Fibroblast of skin of right biceps (primary cell): ENCODE measurements at places on chromosomes 4 and X.

- DNase-seq: no peak
Observed at GRCh38 chr4:40731792-40732245, 17.9 kb upstream of the NSUN7 start.

- no peak for DNase-seq
Observed at GRCh38 chr4:6426571-6427438, 45.6 kb downstream of the PPP2R2C start.

DNA sequence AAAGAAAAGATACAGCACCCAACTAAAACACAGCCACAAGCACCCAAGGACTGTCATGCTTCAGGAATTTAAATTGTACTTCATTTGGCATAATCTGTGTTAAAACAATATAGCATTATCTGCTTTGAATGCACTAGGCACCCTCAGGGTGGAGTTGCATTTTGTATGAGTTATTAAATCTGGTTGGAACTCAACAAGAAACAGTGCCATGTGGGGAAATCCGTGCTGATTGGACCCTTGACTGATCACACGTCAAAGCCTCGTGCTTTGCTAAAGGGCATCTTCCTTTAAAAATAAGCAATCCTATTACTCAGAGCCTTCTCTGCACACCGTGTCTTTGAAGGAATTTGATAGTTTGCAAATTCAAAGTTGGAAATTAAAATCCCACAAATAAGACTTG is 35.4 kb downstream of the IGFBP7 start:
- peak; percentile 75 for DNase-seq

- no peak for DNase-seq
Observed at GRCh38 chrX:429266-429825, 42.6 kb upstream of the PPP2R3B start.

DNA sequence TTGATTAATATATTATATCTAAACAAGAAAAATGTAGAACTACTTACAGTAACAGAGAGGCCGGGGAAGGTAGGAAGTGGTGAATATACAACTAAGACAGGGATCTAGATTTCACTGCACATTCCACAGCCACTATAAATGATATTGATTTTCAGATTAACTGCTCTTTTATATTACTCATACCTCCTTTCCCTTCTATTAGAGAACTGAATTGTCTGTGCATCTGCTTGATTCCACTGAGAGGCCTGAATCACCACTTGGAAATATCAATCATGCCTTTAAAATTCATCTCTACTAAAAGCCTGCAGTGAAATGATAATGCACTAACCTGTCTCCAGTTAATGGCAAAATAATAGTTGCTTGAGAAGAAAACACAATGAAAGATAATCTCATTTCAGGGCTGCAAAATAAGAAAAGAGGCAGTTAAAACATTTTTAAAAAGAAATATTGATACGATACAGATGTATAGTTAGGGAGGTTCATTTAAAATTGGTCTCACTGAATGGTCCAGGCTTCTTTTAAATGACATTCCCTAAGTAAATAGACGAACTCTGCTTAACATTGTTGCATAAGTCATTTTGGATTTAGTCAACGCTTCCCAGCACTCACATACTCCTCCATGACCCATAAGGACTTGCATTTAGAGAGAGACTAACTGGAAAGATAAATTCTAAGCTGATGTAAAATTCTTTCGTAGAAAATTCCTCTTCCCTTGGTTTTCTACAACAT is 3.8 kb downstream of the ANTXR2 start:
- peak; percentile 66 for DNase-seq

DNA sequence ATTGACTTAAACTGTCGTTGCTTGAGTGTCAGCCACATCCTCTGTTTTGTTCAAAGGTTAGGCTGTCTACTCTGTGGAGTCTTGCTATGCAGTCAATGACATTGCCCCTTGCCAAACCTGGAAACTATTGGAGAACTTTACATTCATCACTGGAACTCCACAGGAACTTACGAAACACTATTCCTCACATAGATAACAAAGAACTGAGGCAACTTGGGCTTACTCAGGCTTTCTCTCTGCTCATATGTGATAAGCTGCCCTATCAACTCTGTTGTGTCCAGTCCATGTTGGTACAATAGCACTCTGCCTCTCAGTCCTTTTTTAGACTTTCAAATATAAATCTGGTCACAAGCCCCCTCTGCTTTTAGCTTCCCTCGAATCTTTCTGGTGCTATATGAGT is 9.4 kb downstream of the NPY5R start:
- no peak for DNase-seq

DNA sequence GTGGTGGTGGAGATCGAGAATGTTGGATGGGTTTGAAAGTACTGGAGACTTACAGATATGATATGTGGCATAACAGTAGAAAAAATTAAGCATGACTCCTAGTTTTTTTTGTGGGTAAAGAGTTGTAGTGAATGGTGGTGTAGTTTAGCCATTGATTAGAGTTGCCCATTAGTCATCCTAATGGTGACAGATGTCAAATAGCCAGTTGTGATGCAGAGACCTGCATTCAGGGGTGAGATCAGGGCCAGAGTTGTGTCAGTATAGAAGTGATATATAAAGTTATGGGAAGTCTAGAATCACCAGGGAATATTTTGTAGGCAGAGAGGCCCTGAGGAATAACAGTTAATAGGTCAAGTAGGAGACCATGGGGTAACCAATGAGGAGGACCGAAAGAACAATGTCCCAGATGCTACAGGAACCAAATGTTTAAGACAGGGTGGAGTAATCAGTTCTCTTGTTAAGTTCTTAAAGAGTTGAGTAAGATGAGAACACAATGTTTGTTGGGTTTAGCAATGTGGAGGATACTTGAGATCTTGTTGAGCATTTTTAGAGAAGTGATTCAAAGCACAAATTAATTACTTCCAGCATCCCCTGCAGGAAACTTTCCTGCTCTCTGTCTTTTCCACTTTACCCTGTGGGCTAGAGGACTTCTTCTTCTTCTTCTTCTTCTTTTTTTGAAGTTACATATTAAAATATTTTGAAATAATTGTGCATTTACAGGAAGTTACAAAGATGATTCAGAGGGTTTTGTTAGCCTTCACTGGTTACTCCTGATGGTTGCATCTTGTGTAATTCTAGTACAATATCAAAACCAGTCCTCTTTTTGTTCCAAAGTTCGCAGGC is 13.3 kb downstream of the SGMS2 start:
- peak; percentile 9 for DNase-seq

DNA sequence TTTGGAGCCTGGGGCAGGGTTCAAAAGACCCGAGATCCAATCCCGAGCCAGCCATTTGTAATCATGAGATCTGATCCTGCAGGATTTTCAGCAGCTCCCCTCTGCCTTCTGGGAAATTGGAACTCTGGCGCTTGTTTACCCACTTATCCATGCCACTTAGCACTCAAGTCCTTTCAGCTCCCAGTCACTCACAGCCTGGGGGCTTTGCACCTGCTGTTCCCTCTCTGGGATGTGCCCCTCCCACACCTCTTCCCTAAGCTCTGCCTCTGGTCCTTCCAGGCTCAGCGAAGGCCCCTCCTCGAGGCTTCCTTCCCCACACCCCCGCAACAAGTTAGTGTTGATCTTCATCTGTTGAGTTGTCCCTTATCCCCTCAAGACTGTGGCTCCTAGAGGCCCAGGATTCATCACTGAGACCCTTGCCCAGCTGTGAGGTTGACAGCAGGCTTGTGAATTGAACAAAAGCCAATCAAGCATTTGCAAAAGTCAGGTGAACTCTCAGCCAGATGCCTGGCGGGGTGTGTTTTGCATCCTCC is 99.1 kb upstream of the AFAP1 start:
- DNase-seq: no peak

GRCh38 chr4:37478151-37478550 is 208.0 kb downstream of the RELL1 start:
- no peak for DNase-seq

DNA sequence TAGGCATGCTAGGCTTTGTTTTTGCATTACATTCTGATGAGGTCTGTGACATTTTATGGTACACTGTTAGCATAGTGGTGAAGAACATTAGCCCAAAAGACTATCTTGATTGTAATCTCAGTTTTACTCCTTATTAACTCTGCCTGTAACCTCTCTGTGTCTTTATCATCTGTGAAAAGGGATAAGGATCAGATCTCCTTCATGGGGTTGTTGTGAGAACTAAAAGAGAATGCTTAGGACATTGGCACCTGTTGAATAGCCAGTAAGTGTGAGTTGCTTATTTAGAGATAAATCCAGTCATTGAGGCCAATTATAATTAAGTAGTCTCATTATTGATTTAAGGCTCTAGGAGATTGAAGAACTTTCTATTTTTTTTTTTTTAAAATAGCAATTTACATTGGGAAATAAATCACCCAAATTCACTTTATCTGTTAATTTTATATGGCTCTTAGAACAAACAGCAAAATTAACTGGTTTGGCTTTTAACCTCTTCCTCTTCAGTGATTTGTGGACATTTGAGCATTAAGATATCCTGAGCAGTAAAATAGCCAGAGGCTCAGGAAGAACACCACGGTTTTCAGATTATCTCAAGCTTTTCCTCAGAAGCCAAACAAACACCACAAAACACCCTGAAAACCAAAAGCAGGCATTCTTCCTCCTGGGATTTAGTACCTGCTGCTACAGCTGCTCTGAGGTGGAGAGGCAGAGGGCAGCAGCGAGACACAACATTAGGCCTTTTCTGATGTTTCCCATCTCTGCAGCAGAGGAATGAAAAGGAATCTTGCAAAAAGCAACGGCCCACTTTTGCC is 192.9 kb downstream of the ARHGAP10 start:
- DNase-seq: peak; percentile 20

DNA sequence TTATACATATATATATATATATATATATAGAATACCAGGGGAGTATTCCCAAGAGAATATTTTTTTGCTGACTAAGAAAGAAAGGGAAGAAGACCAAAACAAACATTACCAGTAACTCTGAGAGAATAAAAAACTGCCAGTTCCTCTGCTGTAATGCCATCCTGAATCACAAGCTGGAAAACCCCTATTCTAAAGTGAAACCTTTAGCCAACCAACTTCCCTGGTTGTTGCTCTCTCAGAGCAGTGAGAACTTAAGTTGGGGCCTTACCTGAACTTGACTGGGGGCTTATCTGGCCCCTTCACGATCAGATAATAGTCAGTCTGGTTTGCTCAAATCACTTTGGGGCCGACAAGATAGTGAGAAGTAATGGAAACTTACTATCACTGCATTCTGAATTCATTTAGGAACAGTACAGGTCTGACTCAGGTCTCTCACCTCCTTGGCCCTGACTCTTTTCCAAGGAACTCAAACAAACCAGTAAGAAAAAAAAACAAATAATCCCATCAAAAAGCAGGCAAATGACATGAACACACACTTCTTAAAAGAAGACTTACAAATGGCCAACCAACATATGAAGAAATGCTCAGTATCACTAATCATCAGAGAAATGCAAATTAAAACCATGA is 62.5 kb downstream of the CD40LG start:
- DNase-seq: no peak

DNA sequence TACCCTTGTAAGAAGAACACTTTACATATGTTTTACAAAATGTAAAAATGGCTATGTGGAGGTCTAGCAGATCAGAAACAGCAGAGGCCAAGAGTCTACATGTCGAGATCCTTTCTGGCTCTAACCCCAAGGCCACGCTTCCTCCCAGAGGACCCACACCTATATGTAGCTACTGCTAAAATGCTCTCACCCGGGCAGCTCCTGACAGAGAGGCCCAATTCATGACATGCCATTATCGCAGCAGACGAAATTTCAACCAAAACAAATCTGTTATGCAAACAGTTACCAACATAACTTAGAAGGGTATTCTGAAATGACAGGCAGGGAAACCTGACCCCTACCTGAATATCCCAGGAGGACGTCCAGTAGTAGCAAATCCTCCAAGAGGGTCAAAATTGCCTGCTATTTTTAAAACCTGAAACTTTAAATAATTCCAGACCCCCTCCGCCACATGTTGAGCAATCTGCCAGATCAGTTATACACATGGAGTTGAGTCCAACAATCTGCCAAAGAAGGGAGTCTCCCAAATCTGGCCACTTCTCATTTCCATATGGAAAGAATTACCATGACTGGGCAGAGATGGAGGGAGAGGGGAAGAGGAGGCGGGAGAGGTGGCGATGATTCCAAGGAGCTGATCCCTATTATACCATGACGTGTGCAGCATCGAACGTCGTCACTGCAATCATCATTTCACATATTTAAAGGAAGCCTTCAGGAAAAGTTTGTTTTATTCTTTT is 192.9 kb upstream of the TBL1X start:
- peak; percentile 75 for DNase-seq

GRCh38 chr4:40245550-40245949 is 48.7 kb downstream of the RHOH start:
- no peak for DNase-seq

- peak; percentile 57 for DNase-seq
Observed at GRCh38 chr4:98516441-98517217, 141.8 kb downstream of the TSPAN5 start.

DNA sequence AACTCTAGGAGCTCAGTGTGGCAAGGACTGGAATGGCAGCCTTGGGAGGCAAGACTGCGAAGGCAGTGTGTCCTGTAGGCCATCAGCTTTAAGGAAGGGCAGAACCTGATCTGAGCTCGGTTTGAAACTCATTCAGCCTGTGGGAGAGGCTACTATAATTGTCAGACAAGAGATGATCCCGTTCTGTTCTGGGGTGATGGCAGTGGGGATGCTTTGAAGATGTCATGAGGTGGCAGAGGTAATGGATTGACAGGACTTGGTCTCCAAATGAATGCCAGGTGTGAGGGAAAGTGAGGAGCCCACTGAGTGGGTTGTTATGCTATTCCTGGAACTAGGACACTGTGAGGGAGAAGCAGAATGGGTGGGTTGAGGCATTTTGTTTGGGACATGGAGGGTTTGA is 144.9 kb downstream of the PJA1 start:
- DNase-seq: no peak

GRCh38 chrX:16989750-16990149 is 43.3 kb downstream of the REPS2 start:
- DNase-seq: no peak

- peak; percentile 53 for DNase-seq
Observed at GRCh38 chrX:123487669-123488068, 245.2 kb downstream of the THOC2 start.

- peak; percentile 56 for DNase-seq
Observed at GRCh38 chr4:74189331-74190043, 31.6 kb downstream of the MTHFD2L start.

- DNase-seq: no peak
Observed at GRCh38 chr4:185896817-185897488, 85.0 kb upstream of the SORBS2 start.

DNA sequence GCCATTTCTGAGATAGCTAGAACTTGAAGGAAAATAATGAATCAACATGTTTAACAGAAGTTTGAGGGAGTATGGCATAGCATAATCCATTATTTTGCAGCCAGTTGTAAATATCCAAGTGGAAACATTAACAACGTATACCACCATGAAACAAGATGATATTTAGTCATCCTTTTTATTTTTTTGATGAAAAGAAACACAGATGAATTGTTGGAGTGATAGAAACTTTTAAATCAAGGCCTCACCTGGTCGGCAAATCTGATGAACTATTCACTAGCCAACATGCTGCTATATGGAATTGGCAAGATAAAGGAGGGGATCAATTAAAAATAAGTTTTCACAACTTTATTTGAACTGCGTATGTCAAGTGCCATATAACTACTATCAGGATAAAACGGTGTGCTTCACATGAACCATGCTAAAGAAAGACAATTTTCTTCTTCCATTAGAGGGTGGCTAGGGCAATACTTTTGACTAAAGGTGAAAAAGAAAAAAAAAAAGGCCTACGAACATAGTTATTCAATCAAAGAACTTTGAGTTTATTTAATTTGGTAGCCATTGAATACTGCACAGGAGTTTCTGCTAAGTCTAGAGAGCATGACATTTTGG is 510.7 kb downstream of the SPOCK3 start:
- no peak for DNase-seq

- DNase-seq: no peak
Observed at GRCh38 chr4:77446601-77447000, 159.0 kb upstream of the CXCL13 start.

GRCh38 chr4:124726269-124726668 is 13.7 kb upstream of the ANKRD50 start:
- DNase-seq: no peak

- DNase-seq: no peak
Observed at GRCh38 chrX:136021160-136021559, 35.9 kb downstream of the SLC9A6 start.
